Hypothalamus (tissue), 51 donors: ENCODE measurements at places on chromosomes 5 and 9.

GRCh38 chr9:95102001-95102433 lies 215.5 kb downstream of the FANCC start:
- no peak for DNase-seq

GRCh38 chr5:9370256-9370655 lies 175.6 kb downstream of the SEMA5A start:
- no peak for DNase-seq

DNA sequence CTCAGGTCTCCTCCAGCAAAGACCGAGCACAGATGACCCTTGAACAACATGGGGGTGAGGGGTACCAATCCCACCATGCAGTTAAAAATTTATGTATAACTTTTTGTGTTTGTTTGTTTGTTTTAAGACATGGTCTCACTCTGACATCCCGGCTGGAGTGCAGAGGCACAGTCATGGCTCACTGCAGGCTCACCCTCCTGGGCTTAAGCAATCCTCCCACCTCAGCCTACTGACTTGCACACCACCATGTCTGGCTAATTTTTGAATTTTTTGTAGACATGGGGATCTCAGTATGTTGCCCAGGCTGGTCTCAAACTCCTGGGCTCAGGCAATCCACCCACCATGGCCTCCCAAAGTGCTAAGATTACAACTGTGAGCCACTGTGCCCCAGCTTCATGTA lies 231.0 kb upstream of the PIK3R1 start:
- DNase-seq: no peak

DNA sequence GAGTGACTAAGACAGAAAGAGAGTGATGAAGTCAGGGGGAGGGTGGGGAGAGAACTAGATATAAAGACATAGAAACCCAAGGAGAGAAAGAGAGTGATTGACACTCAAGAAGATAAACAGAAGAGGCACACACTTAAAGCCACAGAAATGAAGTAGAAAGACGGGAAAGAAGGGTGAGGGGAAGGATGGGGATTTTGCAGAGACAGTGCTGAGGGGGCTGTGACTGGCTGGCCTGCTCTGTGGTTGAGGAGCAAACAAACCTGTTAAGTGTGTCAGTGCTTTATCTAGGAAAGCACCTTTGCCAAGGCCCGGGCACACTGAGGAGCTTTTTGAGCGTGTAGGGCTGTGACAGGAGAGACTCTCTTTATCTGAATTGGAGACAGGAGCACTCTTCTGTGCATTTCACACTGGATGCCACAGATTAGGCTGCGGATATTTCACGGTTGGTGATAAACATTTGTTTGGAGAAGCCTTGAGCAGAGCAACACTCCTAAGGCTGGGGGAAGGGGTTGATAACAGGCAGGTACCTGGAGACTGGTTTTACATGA lies 109.1 kb downstream of the DOCK2 start:
- no peak for DNase-seq

GRCh38 chr5:155150012-155150411 lies 136.5 kb downstream of the KIF4B start:
- no peak for DNase-seq

DNA sequence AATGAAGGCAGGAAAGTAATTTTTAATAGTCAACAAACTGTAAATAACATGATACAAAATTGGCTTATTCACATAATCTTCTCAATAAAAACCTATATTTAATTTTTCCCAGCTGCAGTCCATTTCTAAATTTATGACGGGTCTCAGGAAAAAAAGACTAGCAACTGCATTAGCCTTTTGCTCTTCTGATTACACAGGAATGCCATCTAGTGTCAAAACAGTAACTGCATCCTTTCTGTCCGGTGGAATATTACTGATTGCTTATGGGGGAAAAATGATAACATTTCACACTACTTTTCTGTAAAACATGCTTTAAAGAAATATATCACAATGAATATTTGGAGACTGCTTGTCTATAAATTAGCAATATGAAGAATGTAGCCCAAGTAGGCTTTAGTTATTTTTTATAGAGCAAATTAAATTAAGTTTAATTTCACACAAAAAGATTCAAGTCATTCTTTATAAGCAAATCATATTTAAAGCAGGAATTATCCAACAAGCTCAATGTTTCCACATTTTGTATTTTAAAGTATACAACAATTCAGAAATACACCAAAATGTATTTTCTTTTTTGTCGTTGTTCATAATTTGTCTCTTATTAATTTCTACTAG lies 534.7 kb downstream of the CDH10 start:
- no peak for DNase-seq
